NCI-H2107 (cell line): ENCODE measurements at places on chromosomes 4 and X.

DNA sequence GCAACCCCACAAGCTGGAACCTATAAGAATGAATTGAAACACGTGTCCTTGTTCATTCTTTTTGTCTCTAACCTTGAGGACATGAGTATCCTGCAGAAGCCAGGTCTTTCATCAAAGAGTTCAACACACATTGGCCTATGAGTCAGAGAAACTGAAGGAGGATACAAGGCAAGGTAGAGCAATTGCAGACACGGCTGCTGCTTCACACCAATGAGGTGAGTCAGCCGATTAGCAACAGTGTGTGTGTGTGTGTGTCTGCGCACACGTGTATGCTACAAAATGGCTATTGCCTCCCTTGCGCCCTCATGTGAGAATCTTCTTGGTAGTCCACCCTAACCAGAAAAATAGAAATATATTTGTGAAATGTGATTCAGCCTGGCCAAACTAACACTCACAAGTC is 1477.7 kb upstream of the IGFBP7 start:
- no peak for DNase-seq

DNA sequence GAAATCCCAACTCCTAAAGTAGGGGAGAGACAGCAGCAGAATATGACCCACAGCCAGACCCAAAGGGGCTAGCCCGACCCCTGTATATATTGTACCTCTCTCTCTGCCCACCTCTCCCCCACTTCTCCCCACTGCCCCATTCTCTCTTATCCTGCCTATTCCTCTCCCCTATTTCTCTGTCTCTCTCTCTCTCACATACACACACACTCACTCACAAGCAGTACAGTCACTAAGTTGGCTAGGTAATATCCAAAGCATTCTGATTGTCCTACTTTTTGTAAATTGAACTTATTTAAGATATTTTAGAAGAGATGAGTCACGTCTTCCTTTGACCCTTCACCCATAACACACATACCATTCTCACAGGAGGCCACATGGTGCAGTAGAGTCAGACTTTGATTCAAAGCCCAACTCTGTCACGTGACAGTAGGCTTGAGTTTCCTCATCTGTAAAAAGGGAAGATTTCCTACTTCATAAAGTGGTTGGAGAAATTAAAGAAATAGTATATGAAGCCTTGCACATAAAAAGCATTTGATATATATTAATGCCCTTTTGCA is 29.5 kb downstream of the SRPX2 start:
- DNase-seq, result no peak

- DNase-seq, result no peak
These were observed 17.4 kb upstream of the PCSK1N start for GRCh38 chrX:48852857-48853256.

GRCh38 chr4:62871078-62871477 is 1538.2 kb downstream of the TECRL start:
- no peak for DNase-seq

GRCh38 chrX:119147486-119147885 is 19.9 kb upstream of the KIAA1210 start:
- no peak for DNase-seq

GRCh38 chrX:40318801-40319200 is 221.0 kb upstream of the BCOR start:
- DNase-seq, result no peak

GRCh38 chrX:46260499-46260898 is 284.7 kb downstream of the ZNF674 start:
- DNase-seq, result no peak
